ENCODE measurements at places on chromosomes 5 and 9. TPM values are rescaled to one million over a fixed set of nuclear protein-coding genes. Genes with fewer than 3 reads are reported as not detected.
A peak's percentile ranks its signal among the peaks of the same experiment; 100 is the strongest.

BNC2 gene
- total RNA-seq, result 10.2 TPM

LPAR1 gene
- total RNA-seq, result 98.5 TPM

IL11RA gene
- total RNA-seq, result 57.3 TPM

GARIN3 gene
- not detected for total RNA-seq

FOXD4L3 gene
- total RNA-seq, result not detected

- no peak for DNase-seq
- no peak overlapping the region for H3K27ac ChIP-seq
Observed at GRCh38 chr9:5586391-5586802, 42.5 kb upstream of the RIC1 start.

GRCh38 chr5:16812911-16813310 is 123.2 kb downstream of the MYO10 start:
- no peak overlapping the region for H3K4me3 ChIP-seq
- H3K27me3 ChIP-seq, result no peaks in the 10 kb centered on the region
- peak; percentile 41 for DNase-seq
- H3K36me3 ChIP-seq, result no peaks in the 10 kb centered on the region
- H3K27ac ChIP-seq, result no peak overlapping the region
